ENCODE measurements at places on chromosomes 7 and 10.

GRCh38 chr7:128053991-128054390 lies 22.8 kb upstream of the LRRC4 start:
- DNase-seq, result no peak

DNA sequence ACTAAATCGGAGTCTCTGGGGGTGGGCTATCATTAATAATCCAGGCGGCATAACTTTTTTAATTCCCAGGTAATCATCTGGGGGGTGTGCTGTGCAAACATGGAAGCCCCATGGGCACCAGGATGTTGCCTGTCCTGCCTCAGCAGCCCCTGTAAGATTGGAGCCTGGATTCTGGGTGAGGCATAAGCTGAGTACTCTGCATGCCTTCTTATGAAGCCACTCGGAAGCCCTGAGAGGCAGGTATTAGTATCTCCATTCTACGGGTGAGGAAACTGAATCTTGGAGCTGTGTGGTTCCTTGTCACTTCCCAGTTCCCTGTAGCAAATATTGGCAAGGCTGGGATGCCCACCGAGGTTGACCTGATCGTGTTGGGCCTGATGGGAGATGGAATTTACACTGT lies 7.4 kb upstream of the OPN4 start:
- DNase-seq, result no peak

DNA sequence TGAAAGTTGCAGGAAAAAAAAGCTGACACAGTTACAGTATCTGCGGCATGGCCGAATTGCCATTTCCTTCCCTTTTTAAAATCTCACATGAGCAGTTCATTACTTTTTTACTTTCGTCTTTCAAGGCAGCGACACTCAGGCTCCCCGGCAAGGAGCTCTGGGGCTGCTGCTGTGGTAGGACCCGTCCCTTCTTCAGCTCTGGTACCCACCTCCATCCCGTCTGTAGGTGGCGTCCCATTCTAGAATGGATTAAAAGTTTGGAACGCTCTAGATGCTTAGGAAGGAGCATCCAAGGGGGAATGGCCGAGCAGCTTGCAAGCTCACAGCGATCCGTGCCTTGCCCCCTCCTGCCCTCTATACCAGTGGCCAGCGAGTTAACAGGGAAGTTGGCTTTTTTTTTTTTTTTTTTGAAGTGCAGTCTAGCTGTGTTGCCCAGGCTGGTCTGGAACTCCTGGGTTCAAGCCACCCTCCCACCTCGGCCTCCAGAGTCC lies 22.8 kb upstream of the TTYH3 start:
- no peak for DNase-seq

- DNase-seq, result no peak
These were observed 739.0 kb upstream of the GALNT17 start for GRCh38 chr7:70392877-70393435.

DNA sequence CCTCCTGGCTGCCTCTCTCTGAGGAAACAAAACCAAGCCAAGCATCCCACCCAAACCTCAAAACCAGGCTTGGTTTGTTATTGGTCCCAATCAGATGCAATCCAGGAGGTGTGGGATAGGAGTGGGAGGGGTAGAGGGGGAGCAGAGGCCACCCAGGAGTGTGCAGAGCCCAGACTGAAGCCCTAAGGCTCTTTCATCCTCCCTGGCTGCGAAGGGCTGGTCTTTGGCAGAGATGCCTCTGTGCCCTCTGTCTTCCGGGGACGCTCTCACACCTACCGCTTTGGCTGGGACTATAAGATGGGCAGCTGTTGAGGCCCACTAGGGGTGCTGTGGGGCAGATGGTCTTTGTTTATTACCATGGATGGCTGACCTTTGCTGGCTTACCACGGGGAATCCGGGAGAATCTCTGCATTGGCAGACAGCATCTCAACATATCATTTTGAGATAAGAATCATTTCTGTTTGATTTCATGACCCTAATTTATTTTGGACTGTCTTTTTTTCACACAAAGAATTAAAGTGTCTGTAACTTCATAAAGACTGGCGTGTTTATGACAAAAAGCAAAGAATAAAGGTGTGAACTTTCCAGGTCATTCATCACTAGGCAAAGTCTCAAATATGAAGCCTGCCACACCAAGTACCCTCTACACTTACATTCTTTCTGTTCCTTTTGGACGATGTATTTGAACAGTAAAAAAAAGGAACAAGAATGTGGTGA lies 6.5 kb upstream of the DENND2A start:
- DNase-seq, result no peak

GRCh38 chr7:114554781-114555537 lies 140.3 kb downstream of the FOXP2 start:
- peak; percentile 71 for DNase-seq

DNA sequence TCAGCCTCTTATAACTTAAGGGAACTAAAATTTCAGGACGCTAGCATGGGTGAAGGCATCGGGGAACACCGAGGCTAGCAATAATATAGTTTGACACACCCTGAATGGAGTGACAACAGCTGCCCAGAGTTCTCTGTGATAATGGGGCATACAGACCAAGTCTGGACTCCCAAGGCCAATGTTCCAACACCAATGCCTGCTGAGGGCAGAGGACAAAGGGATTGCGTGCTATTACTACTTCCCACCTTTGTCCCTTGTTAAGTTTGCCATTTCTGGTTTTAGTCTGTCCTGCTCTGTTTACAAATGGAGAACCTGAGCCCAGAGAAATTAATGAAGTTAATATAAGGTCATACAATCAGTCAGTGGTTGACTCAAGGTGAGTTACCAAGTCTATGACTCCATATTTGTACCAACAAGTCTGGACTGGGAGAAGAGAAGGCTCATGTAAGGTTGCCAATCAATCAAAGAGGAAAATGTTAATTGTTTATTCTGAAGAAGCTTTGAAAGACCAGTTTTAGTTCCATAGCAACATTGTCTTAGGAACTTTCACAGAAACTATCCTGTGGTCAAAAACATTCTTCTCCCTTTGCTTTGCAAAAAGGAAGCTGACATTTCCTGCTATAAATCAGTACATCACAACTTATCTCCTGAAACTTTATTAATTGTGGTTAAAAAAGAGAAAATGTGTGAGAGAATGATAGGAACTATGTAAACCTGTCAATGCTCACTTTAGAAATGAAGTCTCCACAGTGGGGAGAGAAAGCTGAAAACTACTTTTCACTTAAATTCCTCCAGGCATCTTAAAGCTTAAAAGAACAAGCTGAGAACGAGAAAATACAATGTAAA lies 74.5 kb downstream of the CCDC6 start:
- no peak for DNase-seq

GRCh38 chr7:142181966-142182365 lies 70.4 kb downstream of the MGAM2 start:
- no peak for DNase-seq

- no peak for DNase-seq
These were observed 312.4 kb upstream of the CACNA2D1 start for GRCh38 chr7:82755705-82756551.

DNA sequence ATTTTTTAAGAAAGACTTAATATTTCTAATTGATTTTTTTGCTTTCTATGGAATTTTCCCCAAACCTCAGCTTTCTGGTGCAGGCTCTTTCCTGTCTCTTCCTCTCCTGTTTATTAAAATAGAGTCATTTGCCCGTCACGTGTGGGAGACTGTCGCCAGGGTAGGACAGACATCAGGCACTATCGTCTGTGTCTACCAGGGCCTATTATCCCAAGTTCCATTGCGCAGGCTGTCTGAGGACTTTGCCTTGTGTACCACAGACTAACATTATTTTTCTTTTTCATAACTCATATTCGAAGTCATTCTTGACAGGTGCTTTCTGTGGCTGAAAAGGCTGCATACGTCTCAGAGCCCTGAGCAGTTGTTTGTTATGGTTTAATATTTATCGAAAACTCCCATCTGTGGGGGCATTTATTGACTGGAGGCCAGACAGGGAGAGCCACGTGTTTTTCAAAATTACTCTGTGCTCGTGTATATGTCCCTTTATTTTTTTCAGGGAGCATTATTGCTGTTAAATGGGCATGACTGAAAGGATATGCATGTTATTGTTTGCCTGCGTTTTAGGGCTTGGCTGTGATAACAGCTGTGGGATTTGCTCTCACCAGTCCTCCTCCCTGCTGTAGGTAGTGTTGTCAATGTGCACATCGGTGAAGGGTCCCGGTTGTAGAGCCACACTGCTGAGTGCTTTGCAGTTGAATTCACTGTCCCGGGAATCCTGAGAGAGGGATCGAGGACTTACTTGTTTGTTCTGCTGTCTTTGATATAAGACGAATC lies 89.8 kb downstream of the CAMK1D start:
- DNase-seq, result no peak

DNA sequence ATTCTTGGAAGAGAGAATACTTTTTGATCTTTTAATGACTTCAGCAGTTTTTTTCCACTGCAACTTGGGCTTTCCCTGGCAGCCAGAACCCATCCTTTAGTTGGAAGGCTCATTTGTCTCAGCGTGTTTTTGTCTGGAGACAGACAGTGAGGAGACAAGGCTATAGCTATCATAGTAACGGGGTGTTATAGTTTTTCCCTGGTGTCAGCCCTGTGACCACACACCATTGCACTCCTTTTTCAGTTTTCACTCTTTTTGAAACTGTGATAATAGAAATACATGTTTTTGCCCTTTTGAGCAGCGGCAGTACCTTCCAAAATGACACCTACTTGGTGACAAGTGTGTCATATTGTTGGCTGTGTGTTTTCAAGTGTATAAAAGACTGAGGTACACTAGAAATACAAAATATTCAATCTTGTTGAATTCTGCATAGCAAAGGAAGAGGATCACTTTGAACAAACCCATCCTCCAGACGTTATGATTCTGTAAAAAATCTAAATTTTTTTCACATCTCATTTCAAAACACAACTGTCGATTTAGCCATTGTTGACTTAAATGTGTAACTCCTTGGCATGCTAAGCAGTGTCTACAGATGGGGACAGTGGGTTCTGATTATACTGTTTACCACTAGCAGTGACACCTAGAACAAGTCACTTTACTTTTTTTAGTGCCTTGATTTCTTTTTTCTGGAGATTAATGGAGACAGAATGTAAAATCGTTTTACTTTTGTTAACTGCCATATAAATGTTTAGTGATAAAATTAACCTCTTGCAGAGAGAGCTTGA lies 130.1 kb downstream of the EXOC4 start:
- no peak for DNase-seq

DNA sequence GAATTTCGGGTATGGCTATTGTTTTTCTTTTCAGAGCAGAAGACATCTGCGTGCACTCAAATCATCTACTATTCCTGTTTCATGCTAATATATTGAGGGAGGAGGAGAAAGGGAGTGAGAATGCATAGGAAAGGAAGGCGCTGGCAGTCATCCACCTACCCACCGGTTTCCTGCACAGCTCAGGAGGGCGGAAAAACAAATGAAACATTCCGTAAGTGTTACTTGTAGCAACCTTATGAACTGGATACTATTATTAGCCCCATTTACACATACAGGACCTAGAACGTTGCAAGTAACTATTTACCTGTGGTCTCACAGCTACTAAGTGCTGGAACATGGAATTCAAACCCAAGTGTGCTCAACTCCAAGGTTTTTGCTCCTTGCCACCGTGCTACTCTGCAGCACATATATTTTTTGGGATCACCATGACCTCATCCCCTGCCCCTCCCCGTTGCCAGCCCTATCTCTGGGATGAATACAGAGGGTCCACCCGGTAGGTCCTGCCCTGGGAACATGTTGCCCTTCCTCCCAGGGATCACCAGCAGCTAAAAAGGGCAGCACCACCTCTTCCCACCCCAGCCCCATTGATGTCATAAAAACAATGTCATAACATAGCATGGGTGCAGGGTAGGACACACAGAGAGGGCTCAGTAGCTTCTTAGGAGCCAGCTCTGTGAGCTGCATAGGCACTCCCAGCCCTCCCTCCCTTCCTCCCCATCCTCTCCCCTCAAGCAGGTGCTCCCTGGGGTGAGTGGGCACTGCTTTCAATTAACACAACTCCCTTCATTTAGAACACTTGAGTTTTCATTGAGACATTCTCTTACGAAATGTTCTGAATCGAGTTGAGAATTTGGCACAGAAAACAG lies 16.9 kb downstream of the GFRA1 start:
- DNase-seq, result no peak

GRCh38 chr7:53609185-53609584 lies 573.8 kb downstream of the POM121L12 start:
- no peak for DNase-seq

DNA sequence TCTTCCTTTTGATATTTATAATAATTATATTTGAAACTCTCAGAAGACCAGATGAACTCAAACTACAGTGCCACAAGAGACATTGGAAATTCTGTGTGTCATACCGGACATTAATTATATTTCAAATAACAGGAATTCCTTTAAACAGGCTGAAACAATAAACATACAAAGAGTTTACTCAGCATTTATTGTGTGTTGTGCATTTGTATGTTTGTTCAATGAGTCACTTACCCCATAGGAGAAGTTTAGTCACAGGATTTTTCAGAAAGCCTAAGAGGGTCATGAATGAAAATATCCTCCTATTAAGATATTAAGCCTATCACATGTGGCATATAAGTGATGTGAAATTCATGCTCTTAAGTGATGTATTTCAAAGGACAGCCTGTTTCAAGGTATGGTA lies 566.8 kb downstream of the CNTNAP2 start:
- no peak for DNase-seq

DNA sequence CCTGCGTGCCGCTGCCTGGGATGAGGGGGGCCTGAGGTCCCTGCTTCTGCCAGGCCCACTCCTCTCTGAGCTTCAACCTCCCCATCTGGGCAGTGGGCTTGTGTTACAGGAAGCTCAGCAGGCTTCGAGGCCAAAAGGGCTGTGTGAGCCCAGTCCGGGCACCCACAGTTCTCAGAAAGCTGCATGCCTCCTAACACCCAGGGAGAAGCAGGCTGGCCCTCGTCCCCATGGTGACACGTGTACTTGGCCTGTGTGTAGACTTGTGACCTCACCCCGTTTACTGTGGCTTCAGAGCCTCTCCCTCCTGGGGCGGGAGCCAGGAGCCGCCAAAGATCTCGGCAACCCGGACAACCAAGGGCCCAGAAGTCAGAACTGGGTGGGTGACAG lies 2.2 kb upstream of the GRIFIN start:
- DNase-seq, result no peak

- DNase-seq, result peak; percentile 68
These were observed 14.1 kb downstream of the STAG3 start for GRCh38 chr7:100191775-100192174.

GRCh38 chr7:122014697-122015096 lies 129.4 kb downstream of the AASS start:
- no peak for DNase-seq

- DNase-seq, result no peak
These were observed 16.6 kb downstream of the ZNF862 start for GRCh38 chr7:149854611-149855360.

All from SIG-M5 (cell line).